ENCODE measurements at places on chromosomes 7 and 10. TPM values are rescaled to one million over a fixed set of nuclear protein-coding genes. Genes with fewer than 3 reads are reported as not detected.

Gene H2BK1
- not detected for total RNA-seq

Gene LIPN
- not detected for total RNA-seq

Gene DPY19L1
- total RNA-seq = 49.0 TPM

Gene UPK3B
- total RNA-seq = 19.4 TPM

Gene HELLS
- total RNA-seq = 23.2 TPM

Data from A549 treated with GW870086 at 1 μM for 4 hours (cell line).